ENCODE measurements at places on chromosomes 4 and X.

DNA sequence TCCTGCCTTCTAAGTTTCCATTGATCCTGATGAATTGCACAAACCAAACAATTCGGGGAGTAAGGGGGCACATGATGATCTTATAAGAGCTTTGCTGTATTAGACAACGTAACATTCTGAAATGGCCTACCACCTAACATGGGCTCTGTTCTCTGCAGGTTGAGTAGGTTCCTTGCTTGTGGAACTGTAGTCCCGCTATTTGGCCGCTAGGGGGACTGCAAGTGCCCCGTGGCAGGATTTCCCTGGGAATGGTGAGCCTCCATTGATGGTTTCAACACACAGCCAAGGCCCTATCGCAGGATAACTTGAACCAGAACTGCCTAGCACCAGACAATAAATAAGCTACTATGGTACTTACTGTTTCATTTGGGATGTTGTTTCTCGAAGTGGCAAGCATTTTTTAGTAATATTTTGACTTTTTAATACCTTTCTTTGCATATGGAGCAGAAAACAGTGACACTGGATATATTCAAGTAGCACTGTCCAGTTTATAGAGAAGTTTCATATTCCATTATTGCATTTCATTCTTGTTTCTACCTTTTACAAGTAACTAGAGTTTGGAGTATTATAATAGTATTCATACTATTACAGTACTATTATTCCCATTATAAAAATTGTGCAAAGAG, 11.9 kb downstream of the AR start:
- no peak for DNase-seq

- DNase-seq = no peak
Measured at GRCh38 chrX:32673193-32673592, 538.2 kb downstream of the DMD start.

DNA sequence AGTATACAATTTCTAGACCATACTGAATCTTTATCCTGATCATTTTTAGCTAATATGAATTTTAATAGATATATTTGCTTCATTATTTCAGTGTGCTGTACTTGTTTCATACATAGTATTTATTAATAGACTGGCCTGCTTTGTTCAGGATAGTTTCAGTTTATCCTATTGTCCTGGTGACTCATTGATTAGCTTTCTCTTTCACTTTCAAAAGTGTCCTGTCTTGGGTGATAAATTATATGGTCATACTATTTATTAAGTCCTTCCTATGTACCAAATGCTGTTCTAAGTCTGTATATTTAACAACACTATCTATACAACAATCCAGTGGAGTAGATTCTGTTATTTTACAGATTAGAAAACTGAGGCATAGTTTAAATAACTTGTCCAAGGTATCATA, 153.8 kb upstream of the RAPGEF2 start:
- DNase-seq = no peak

GRCh38 chr4:6944301-6945051, 34.9 kb downstream of the TBC1D14 start:
- DNase-seq = no peak

DNA sequence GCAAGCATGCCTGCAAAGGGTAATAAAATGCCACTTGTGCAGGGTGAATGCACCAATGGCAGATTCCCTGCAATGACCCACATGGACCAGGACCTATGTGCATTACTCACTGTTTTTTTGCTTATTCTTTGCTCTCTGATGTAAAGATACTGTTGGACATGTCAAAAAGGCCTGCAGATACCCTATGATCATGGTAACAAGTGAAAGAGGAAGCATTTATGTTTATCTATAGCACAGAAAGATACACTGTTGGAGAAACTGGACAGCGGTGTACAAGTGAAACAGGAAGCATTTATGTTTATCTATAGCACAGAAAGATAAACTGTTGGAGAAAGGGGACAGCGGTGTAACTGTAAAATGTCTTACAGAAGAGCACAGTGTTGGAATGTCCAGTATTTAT, 127.5 kb downstream of the PAPSS1 start:
- DNase-seq = no peak

All from mesothelial cell of epicardium (in vitro differentiated cells).